ENCODE measurements at places on chromosomes 11 and 22.

- DNase-seq = no peak
Observed at GRCh38 chr11:94583213-94583865, 16.2 kb downstream of the PIWIL4 start.

DNA sequence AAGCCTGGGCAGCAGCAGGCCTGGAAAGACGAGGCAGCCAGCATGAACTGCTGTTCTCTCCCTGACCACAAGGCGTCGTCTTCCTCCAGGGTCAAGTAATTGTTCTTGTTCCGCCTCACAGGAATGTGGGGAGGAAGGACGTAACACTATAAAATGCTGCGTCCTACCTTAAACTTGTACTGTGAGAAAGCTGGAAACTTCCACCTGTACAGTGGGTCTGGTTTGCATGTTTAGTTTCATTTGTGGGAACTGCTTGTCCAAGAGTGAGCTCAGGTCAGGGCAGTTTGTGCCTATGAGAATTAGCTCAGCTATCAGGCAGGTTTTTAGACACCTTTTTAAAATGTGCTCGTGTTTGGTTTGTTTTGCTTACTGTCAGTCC, 55.2 kb downstream of the PANX1 start:
- no peak for DNase-seq

DNA sequence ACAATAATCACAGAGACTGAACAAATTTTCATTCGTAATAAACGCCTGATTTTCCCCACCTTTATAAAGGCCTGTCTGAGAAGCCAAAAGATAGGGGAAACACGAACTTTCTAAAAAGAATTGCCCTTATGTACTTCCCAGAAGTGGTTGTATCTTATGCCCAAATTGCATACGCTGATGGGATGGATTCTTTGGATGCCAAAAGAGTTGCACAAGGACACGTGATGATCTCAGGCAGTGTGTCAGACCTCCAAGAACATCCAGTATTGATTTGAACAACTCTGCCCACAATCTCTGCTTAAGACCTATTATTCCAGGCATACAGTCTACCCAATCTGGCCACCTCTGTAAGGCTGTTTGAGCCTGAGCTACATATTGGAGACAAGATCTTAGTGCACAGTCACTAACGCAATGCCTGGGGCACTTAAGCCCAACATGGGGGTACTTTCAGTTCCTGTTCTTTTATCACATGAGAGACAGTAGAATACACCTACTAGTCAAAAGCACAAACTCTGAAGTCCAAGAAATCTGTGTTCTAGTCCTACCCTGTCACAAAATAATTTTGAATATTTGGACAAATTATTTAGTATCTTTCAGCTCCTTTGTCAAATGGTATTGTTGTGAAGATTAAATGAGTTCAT, 38.9 kb downstream of the OR10A6 start:
- no peak for DNase-seq

GRCh38 chr22:38137876-38138687, 27.6 kb upstream of the BAIAP2L2 start:
- DNase-seq = no peak

DNA sequence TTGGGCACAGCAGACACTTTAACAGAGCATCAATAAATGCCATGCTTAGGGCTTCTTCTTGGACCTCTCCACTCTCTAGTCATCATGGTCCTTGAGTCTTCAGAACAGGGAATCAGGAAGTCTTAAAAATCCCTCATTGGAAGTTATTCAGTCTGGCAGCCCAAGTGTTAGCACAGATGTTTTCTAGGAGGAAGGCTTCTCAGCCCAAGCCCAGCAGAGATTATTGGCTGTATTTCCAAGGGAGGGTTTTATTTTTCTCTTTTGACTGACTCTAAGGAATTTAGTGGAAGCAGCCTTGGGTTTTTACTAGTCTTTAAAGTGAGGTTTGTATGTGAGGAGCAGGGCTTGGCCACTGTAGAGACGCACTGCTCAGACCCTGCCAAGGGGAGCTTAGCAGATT, 41.9 kb downstream of the CEP164 start:
- DNase-seq = no peak

GRCh38 chr11:130448416-130449309, at the start of gene ADAMTS15:
TSS of gene ADAMTS15 (plus strand) at chr11:130448645. CDS start at chr11:130448974, 329 bp downstream.
- no peak for DNase-seq

Measured in stimulated activated CD4-positive, alpha-beta T cell treated with anti-CD3 and anti-CD28 coated beads, TNF-alpha, amount 100 ng/mL, for 1 hour (primary cell).